Foreskin keratinocyte (primary cell): ENCODE measurements at places on chromosomes 11 and 22. TPM values are rescaled to one million over a fixed set of nuclear protein-coding genes. Genes with fewer than 3 reads are reported as not detected.

DNA sequence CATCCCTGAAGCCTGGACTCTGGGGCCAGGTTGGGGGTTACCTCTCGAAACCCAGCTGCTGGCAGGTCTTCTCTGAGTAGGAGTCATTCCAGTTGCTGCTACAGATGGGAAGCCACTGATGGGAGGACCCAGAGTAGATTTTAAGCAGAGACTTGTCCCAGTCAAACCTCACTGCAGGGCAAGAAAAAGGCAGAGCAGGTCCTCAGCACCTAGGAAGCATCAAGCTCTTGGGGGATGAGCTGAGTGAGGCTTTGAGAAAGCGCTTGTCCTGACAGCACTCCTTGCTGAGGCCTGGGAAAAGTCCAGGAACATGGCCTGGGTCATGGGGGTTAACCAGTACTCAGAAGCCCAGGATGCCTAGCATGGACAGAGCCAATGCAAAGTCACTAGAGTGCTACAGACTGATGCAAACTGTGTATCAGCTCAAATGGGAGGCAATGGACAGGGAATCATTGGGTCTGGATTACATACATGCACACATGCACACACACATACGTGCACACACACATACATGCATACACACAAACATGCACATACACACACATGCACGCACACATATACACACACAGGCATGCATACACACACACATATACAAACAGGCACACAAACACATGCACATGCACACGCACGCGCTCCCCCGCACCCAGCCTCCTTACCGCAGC lies 15.3 kb downstream of the TMPRSS13 start:
- DNase-seq: no peak

- DNase-seq: no peak
Observed at GRCh38 chr22:49944399-49944891, 16.1 kb upstream of the PIM3 start.

GRCh38 chr22:27135031-27135981 lies 477.9 kb downstream of the MIAT start:
- peak; percentile 47 for DNase-seq

- no peak for DNase-seq
Observed at GRCh38 chr11:44112091-44112821, 16.8 kb downstream of the EXT2 start.

GRCh38 chr11:21727102-21727501 lies 465.8 kb upstream of the ANO5 start:
- no peak for DNase-seq

The CCDC116 gene
- total RNA-seq: 0.07 and 0.10 TPM in 2 replicates

The PYGM gene
- 0.07 TPM in 2 replicates for total RNA-seq

The TMEM191C gene
- 0.46 and 1.2 TPM in 2 replicates for total RNA-seq

The OR5F1 gene
- not detected in 2 replicates for total RNA-seq

The OR51E1 gene
- total RNA-seq: not detected in 2 replicates
